Ovary (tissue), 10 donors: ENCODE measurements at places on chromosomes 16 and 17. TPM values are rescaled to one million over a fixed set of nuclear protein-coding genes. Genes with fewer than 3 reads are reported as not detected.

C17orf100 gene
- 1.2 TPM for polyA plus RNA-seq

DNA sequence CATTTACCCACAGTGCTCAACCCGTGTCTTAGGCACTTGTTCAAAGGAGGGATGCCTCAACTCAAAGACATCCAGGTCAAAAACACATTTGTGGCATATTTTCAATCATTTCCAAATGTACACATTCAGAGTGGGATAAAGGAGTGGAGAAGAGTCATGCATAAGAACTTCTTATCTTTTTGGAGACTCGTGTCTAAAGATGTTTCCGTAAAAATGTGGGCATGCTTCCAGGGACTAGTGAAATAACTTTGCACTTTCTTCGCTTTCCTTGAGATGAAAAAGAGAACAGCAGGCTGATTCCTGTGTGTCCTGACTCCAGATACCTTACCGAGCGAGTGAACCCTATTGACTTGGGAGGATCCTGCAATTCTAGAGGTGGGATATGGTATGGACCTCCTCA is 256.6 kb upstream of the KCNJ16 start:
- no peak for DNase-seq

DNA sequence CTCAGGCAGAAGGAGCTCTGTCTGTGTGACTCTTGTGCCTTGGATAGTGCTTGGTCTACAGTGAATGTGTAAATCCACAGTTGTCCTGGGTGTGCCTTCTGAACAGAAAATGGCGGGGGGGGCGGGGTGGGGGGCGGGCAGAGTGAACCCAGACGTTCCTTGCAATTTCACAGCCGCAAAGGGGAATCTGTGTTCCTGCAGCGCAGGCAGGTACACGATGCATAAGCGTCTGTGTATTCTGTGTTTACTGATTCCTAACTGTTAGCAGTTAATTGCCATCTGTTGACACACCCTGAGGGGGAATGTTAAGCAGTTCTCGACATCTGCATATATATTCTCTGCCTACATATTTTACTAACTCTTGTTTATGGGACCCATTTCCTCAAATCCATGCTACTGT is 123.5 kb upstream of the ZFHX3 start:
- DNase-seq, result no peak

DNA sequence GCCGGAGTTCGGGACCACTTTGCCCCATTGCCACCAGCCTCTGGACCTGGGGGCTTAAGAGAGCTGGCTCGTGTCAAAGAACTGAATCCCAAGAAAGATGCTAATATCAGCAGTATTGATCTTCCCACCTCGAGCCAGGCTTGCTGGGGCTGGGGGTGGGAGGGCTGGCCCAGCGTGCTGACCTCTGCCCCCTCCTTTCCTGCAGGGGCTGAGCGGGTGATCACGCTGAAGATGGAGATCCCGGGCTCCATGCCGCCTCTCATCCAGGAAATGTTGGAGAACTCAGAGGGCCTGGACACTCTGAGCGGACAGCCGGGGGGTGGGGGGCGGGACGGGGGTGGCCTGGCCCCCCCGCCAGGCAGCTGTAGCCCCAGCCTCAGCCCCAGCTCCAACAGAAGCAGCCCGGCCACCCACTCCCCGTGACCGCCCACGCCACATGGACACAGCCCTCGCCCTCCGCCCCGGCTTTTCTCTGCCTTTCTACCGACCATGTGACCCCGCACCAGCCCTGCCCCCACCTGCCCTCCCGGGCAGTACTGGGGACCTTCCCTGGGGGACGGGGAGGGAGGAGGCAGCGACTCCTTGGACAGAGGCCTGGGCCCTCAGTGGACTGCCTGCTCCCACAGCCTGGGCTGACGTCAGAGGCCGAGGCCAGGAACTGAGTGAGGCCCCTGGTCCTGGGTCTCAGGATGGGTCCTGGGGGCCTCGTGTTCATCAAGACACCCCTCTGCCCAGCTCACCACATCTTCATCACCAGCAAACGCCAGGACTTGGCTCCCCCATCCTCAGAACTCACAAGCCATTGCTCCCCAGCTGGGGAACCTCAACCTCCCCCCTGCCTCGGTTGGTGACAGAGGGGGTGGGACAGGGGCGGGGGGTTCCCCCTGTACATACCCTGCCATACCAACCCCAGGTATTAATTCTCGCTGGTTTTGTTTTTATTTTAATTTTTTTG is 8.5 kb downstream of the GJD3 start:
- peak; percentile 53 for DNase-seq

DNA sequence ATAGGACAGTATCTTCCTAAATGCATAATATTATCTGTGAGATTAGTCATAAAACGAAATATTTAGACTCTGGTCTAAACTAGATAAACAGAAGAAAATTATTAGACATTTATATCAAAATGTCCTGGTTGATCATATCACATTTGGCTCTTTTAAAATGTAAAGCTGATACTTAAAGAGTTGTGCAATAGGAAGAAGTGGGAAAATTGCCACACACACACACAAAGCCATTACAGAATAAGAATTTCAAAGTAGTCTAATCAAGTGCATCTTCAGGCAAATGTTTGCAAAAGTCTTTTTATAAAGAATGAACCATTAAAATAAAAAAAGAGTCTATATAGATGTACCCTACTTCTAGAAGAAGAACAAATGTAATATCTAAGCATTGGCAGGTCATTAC is 301.7 kb downstream of the KIF2B start:
- no peak for DNase-seq

GRCh38 chr17:22503322-22503899 is 811.1 kb downstream of the KCNJ18 start:
- no peak for DNase-seq

GRCh38 chr16:58148526-58148925 is 19.3 kb upstream of the CFAP20 start:
- DNase-seq, result no peak

- DNase-seq, result peak; percentile 41
These were observed 59.8 kb upstream of the ARL4D start for GRCh38 chr17:43338886-43339516.

DNA sequence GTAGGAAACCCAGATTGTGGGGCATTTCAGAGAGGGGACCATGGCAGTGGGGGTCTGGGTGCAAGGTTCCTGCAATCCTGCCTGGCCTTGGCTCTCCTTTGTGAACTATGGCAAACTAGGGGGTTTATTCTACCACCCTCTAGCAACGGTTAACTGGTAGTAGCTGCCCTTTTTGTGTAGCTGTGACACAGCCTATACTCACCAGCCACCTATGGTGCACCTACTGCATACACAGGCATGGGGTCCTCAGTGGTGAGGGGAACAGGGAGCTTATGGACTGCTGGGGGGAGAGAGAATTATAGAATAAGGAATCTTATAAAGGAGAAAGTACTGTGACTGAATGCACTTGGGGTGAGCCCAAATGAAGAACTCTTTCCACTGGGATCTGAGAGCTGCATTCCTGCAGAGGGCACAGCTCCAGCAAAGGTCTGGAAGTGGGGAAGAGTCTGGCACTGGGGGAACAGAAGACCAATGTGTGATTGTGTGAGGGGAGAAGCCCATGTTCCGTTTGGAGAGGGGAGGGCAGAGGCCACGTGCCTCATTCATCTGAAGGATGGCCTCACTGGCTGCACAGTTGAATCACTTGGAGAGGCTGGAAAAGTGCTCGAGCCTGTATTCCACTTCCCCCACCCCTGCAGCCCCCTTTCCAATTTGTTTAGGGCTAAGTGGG is 2.1 kb downstream of the MT1X start:
- DNase-seq, result no peak
